ENCODE measurements at places on chromosomes 7 and 10. TPM values are rescaled to one million over a fixed set of nuclear protein-coding genes. Genes with fewer than 3 reads are reported as not detected.

Gene GCK
- 1.2 TPM for total RNA-seq

Gene GDF2
- total RNA-seq, result not detected

Gene ITGA8
- not detected for total RNA-seq

Gene DYDC2
- total RNA-seq, result not detected

Gene SFXN3
- total RNA-seq, result 150 TPM

Gene SLC26A4
- 27.5 TPM for total RNA-seq

Gene NODAL
- not detected for total RNA-seq

Gene SLC26A5
- not detected for total RNA-seq

Gene ADAM12
- total RNA-seq, result 25.5 TPM

Gene CYTH3
- 2.2 TPM for total RNA-seq

Gene C10orf53
- total RNA-seq, result not detected
